ENCODE measurements at places on chromosomes 13 and 19.

DNA sequence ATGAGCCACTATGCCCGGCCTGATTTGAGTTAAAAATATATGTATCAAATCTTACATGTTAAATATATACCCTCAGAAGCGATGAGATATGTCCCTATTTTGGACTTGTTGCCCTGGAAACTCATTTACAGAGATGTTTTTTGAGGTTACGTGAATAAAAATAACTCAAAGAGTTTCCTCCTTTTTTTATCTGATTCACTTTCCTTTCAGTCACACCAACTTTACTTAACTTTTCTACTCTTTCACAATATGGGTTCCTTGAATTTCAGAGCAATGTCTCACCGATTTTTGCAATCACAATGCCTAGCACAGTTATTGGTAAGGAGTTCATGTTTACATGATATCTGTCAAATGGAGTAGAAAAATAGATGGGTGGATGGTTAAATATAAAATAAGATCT lies 2.3 kb downstream of the OR7C2 start:
- no peak for DNase-seq

DNA sequence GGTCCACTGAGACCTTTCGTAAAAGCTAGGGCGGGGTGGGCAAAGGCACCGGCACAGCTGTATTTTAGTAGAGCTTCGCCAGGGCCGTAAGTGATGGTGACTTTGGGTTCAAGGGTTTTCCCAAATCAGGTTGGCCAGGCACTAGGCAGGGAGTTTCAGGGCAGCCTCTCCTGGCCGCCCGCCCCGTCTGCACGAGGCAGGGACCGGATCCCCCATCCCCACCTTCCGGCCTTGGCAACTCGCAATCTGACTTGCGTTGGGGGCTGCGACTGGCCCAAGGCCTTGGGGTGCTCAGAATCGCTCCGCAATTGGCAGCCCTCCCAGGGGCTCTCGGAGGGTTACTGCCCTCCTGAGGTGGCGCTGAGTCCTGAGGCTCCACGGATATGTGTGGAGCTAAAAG lies 4.1 kb upstream of the ZIC5 start:
- DNase-seq: no peak

DNA sequence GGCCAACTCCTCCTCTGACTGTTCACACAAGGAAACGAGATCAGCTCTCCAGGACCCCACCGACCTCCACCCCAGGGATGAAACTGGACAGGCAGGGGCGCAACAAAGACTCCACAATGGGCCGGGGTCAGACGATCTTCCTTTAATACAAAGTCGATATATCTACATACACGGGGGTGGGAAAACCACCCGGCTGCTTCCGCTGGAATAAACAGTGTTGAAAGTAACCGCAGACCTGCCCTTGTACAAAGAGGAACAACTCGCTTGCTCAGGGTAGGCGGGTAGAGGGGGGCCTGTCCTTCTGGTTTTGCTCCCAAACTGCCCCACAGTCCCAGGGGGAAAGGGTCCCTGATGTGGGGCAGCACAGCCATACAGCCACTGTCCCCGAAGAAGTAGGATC lies 135.2 kb downstream of the PTPRS start:
- DNase-seq: no peak

GRCh38 chr13:99103536-99103935 lies 97.1 kb upstream of the UBAC2 start:
- no peak for DNase-seq

GRCh38 chr13:75715601-75716523 lies 79.7 kb downstream of the LMO7 start:
- DNase-seq: no peak

- no peak for DNase-seq
Observed at GRCh38 chr13:32581177-32581786, 5.0 kb upstream of the PDS5B start.

DNA sequence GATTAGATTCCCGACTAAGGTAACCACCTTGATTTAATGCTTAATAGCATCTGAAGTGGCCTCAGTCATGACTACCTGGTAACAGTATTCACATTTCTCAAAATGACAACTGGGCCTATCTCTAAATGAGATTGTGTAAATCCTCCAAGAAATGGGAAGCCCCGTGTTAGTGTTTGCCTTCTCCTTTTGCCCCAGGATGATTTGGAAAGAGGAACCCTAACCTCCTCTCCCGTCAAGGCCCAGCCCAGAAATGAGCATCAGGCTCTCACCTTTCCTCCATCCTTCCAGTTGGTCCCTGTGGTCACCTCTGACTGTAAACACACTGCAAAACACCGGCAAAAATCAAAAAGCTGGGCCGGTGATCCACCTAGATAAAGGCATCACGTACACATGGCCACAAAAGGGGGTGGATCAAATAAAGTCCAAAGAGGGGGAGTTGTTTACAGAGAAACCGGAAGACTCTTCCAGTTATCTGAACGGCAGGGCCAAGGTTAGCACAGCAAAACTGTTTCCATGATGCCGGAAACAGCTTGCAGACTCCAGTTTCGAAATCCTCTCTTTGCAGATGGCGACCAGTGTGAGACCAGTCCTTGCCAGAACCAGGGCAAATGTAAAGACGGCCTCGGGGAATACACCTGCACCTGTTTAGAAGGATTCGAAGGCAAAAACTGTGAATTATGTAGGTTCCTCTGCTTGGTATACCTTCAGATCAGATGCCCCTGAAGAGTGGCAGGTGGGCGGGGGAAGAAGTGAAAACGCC lies 16.4 kb downstream of the F10 start:
- DNase-seq: no peak

DNA sequence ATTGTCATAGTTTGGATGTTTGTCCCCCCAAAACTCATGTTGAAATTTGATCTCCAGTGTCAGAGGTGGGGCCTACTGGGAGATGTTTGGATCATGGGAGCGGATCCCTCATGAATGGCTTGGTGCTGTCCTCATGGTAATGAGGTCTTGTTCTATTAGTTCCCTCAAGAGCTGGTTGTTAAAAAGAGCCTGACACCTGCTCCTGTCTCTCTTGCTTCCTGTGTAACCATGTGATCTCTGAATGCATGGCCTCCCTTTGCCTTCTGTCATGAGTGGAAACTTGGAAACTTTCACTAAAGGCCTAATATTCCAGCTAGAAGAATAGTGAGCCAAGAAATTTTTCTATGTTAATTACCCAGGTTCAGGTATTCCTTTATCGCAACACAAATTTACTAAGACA lies 311.4 kb upstream of the ATXN8OS start:
- no peak for DNase-seq

DNA sequence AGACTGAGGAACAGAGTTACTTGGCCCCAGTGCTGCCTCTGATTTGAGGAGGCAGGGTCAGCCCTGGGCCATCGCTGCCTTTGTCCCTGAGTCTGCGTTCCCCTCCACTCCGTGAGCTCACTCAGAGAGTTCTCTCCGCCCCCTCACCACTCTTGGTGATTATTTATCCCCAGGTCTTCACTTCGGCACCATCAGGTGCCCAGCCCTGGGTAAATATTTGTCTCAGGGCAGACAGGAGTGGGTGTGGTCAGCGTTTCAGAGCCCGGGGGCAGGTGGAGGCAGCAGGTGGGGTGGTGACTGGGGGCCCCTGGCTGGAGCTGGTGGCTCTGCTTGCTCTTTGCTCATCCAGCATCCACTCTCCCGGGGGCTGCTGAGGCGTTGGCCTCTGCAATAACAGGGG lies 20.6 kb downstream of the PPP1R37 start:
- no peak for DNase-seq

GRCh38 chr13:51906581-51906980 lies 44.8 kb downstream of the CCDC70 start:
- DNase-seq: no peak

- DNase-seq: no peak
Observed at GRCh38 chr19:33860312-33861090, 63.8 kb downstream of the KCTD15 start.

- DNase-seq: no peak
Observed at GRCh38 chr13:100019780-100020356, 38.3 kb downstream of the ZIC2 start.

GRCh38 chr13:113666951-113667701 lies at the start of gene GRK1:
TSS of gene GRK1 (plus strand) at chr13:113667219. CDS start at chr13:113667387, 168 bp downstream.
- DNase-seq: no peak

- DNase-seq: no peak
Observed at GRCh38 chr19:31979362-31979761, 366.0 kb upstream of the ZNF507 start.

- no peak for DNase-seq
Observed at GRCh38 chr13:38338089-38338488, 11.6 kb upstream of the UFM1 start.

DNA sequence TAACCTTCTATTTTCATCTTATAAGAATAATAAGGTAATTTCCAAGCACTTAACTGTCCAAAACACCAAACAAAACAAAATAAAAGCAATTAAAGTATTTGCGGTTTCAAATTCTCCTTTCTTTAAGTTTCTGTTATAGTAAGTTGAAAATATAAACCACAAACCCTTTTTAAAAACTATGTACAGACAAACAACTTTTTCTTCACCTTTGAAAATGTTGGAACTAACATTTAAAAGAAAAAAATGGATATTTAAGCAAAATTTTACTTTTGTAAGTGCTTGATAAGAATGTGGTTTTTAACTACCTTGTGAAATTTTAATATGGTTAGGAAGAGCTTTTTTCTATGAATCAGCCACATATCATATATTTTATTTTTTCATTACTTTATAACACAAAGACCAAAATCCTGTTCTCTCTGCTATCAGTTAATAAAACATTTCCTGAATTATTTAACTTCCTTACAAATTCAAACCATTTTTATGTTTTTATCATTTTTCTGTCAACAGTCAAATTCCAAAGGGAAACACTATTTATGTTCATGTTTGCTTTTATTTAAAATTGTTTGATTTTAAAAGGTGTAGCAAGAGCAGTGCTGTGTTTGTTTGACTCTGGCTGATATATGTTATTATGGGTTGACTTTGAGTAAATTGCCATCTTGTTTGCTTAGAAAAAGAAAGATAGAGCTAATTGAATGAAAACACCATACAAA lies 554.1 kb upstream of the KLHL1 start:
- DNase-seq: no peak

- no peak for DNase-seq
Observed at GRCh38 chr13:97448503-97449251, 14.7 kb downstream of the RAP2A start.

DNA sequence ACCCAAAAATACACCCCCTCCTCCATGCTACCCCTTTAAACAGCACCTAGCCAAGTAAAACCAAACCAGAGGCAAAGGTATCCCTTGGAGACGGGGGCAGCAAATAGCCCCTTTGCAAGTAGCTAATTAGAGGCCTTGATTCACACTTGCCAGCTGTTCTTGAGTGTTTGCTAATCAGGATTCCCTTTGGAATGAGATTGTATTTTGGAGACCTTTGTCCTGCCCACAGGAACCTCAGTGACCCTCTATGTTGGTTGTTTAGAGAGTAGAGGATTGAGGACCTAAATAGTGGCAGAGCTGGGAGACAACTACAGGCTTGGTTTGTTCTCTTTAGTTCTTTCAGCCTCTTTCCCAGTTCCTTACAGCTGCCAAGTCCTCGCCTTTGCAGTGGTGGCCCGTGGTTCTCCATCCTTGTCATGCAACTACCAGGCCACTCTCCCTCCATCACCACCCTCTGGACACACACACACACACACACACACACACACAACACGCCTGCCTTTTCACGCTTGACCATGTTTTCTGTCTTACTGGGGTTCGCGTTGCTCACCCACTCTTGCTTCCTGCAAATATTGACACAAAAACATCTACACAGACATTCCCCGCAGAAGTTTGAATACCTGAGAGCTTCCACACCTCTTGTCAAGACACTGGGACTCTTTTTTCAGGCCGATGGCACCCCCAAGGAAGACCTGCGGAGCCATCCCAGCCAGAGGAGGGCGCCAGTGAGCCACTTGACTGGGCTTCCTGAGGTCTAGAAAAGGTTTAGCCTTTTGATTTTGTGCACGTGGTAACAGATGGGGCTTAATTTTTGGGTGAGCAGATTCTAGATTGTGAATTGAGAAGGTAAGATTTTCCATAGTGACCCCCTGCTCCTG lies 80.0 kb upstream of the GPR183 start:
- peak; percentile 74 for DNase-seq

DNA sequence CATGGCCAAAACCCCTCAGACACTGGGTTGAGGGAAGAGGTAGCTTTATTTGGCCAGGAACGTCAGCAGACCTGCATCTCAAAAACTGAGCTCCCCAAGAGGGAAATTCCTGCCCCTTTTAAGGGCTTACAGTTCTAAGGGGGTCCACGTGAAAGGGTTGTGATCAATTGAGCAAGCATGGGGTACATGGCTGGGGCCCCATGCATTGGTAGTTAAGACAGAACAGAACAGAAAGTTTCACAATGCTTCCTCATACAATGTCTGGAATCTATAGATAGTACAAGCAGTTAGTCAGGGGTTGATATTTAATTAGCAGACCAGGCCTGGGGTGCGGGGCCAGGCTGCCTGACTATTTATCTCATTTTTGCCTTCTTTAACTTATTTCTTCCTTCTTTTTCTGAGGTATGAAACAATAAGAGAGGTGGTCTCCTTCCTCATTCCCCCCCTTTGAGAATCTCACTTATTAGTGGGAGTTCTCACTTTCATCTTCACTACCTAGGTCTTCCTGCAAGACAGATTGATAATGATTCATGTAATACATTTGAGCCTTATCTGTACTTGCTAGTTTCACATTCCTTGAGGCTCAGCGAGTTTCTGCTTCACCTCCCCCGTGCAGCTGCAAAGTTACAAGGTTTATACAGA lies 84.8 kb downstream of the SLC25A15 start:
- DNase-seq: no peak

- DNase-seq: peak; percentile 45
Observed at GRCh38 chr13:48731957-48732569, 78.3 kb downstream of the CYSLTR2 start.

- no peak for DNase-seq
Observed at GRCh38 chr19:55383279-55384130, 587 bp downstream of the TMEM238 start.

DNA sequence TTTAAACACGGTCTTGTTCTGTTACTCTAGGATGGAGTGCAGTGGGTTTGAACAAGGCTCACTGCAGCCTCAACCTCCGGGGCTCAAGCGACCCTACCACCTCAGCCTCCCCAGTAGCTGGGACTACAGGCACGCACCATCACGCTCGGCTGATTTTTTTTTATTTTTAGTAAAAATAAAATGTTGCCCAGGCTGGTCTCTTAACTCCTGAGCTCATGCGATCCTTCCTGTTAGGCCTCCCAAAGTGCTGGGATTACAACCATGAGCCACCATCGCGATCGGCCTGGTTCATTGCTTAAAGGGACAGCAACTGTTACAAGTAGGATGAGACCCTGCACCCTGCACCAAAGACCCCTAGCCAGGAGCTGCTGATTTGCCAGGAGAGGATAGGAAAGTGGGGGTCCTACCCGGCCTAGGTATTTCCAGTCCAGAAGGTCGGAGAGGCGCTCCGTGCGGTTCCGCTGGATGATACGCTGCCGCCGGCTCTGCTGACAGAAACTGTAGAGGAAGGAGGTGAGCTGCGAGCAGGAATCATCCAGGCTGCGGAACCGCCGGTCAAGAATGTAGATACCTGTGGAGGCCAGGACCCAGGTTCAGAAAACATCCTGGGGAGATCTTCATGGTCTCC lies 5.1 kb downstream of the FTL start:
- DNase-seq: no peak

DNA sequence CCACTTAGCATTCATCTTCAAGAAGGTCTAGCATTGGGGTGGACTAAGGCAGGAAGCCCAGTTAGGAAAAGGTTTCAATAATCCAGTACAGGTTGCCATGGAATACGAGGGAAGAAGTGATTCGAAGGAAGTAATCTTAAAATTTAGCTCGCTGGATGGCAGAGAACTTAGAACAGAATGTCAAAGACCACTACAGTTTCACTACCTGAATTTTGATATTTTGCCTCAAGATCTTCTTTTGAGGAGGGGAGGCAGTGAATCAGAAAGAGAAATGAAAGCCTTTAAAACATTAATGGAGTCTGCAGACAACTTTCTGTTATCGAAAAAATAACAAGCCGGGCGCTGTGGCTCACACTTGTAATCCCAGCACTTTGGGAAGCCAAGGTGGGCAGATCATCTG lies 7.0 kb upstream of the RAB8A start:
- no peak for DNase-seq

Measured in stimulated activated CD4-positive, alpha-beta T cell treated with anti-CD3 and anti-CD28 coated beads, Interleukin-1b, Interleukin-23, amount 100 ng/mL, for 1 hour (primary cell).